ENCODE measurements at places on chromosomes 4 and X.
A peak's percentile ranks its signal among the peaks of the same experiment; 100 is the strongest.

DNA sequence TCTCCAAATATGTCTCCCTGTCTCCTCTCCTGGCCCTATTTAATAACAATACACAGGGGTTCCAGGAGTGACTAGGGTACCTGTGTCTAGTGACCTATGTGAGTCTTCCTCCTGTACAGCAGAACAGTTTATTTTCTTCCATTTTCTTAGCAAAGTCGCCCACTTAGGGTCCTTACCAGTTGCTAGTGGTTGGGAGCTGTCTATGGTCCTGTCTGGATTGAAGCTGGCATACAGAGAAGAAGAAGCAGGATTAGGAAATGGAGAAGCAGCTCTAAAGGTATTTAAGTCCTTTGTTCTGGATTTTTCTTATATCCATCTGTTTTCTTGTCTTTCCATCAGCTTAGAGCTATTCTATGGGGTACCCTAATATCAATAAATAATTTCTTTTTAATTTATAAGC lies 587.1 kb upstream of the CPEB2 start:
- DNase-seq = no peak

- no peak for DNase-seq
These were observed 41.1 kb upstream of the PDK3 start for GRCh38 chrX:24423960-24424359.

DNA sequence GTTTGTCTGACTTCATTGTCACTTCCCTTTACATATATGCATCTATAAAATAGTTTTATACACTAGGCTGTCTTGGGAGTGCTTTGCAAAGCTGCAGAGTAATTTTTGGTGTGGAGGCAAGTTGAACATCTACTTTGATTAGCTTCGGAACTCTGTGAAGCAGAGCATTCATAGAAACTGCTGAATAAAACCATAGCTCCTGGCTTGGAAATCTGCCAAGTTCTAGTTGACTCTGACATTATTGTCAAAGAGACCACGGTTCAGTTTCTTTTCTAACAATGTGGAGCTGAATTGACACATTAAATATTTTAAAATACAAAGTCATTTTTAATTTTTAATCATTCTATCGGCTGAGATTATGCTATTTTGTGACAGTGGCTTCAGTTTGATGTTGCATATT lies 335.0 kb downstream of the BMPR1B start:
- DNase-seq = no peak

DNA sequence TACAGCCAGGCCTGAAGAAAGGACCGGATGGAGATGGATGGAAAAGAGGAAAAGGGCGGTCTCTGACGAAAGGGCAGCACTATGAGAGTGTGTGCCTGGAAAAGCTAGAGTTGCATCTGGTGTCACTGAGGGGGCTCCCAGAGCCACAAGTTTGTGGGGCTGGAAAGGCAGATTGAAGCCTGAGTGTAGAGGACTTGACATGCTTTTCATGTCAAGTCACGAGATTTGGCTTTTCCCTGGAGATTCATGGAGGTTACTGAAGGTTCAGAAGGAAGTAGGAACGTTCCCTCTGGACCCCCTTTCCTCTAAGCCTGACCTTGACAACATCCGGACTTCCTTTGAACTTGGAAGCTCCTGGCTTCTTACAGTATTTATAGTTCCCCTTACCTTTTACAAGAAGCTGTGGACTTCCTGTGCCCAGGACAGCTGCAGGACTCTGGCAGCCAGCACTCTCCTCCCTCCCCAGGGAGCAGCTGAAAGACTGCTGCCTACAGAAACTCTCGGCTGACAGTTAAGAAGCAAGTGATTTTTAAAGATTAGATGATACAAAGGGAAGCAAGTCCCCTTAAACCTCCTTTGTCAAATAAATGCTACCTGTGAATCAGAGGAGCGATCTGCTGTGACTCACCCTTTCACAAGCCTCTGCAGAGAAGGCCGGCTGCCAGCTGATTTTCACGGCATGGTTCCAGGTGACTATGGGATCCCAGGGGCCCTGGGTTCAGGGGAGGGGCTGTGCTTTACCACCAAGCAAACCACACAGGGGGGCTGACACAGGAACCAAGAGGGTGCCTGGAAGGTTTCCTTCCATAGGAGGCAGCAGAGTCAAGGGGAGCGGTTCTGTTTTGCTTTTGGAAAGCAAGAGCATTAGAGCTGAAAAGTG lies 72.9 kb upstream of the STIM2 start:
- DNase-seq = peak; percentile 71

- peak; percentile 9 for DNase-seq
These were observed 6.9 kb downstream of the PJA1 start for GRCh38 chrX:69158166-69158980.

GRCh38 chrX:19867411-19867732 lies 20.0 kb downstream of the SH3KBP1 start:
- DNase-seq = no peak
